ENCODE measurements at places on chromosomes 7 and 10. TPM values are rescaled to one million over a fixed set of nuclear protein-coding genes. Genes with fewer than 3 reads are reported as not detected.

NOS3 gene
- total RNA-seq: not detected

PCGF6 gene
- total RNA-seq: 20.9 TPM

MYPN gene
- 0.08 TPM for total RNA-seq

VIPR2 gene
- total RNA-seq: not detected

TMEM178B gene
- 0.45 TPM for total RNA-seq
